ENCODE measurements at places on chromosomes 7 and 10.

DNA sequence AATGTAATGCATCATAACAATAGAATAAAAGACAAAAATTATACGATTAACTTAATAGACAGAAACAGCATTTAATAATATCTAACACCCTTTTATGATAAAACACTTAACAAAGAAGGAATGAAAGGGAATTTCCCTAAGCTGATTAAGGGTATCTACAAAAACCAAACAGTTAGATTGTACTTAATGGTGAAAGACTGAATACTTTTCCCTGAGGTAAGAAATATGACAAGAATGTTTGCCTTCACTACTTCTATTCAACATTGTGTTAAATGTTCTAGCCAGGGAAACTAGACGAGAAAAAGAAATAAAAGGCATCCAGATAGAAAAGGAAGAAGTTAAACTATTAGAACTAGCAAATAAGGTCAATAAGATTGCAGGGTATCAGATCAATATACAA, 276.9 kb downstream of the BAMBI start:
- DNase-seq: no peak

- DNase-seq: no peak
Measured at GRCh38 chr7:151844071-151844824, 32.7 kb downstream of the PRKAG2 start.

GRCh38 chr7:74202841-74203556, 6.8 kb upstream of the LAT2 start:
- DNase-seq: no peak

DNA sequence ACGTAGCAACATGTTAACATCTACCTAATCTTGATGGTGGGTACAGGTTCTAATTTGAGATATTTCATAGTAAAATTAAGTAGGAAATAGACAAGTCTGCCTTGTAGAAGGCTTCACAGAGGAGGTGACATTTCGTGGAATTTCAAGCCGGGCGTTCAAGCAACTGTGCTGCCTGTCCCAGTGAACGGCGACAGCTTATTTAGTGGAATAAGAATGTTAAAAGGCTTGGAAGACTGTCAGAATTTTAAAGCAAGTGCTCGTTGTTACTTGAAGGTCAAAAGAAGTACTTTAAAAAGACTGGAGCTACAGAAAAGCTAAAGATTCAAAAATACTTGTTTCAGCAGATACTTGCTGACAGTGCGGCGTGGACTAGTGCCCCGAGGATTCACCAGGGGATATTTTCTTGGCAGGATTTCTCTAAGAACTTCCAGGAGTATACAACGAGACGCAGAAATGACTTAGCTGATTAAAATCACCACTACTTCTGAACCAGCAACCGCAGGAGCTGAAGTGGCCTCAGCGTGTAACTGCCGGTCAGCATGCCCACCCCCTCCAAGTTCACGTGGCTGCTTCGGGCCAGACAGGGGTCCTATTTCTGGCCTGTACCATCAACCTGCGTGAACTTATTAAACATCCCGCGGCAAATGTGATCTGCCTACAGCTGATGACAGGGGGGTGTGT, 46.5 kb downstream of the CTBP2 start:
- DNase-seq: no peak

DNA sequence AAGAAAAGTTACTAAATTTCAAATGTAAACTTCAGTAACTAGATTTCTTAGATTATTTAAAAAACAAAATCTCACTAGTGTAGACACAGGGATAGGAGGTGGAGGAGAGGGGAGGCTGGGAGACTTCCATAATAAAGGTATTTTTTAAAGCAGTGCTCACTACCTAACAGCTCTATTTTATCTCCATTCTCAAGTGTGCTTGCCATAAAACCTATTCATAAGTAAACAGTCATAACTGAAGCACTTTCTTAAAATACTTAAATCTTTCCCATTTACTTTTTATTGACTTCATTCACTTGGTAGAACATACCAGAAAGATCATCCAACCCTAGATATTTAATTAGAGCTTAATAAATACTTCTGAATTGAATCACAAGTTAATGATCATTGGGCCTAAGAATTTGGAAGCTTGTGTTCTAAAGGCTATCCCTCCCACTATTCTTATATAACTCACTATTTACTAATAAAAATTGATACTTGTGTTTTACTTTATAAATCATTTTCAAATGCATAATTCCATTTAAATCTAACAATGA, 107.4 kb downstream of the SNX13 start:
- DNase-seq: no peak

- DNase-seq: no peak
Measured at GRCh38 chr10:32713560-32713959, 244.5 kb downstream of the ITGB1 start.

DNA sequence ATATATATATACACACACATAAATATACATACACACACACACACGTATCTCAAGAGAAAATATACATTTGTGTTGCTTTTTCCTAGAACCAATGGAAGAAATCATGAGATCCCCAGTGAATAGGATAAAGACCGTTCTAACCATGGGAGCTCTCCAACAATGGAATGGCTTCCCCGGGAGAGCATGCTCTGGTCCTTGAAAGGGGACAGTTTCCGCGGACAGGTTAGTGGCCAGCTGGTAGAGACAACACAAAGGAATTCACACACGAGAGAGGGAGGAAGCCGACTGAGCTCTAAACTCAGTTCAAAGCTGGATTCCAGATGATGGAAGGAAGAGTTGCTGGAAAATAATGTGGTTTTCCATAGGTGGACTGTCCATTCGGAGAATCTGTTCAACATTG, 72.7 kb downstream of the SLC37A3 start:
- no peak for DNase-seq

- DNase-seq: no peak
Measured at GRCh38 chr7:134699021-134699818, 52.6 kb downstream of the BPGM start.

DNA sequence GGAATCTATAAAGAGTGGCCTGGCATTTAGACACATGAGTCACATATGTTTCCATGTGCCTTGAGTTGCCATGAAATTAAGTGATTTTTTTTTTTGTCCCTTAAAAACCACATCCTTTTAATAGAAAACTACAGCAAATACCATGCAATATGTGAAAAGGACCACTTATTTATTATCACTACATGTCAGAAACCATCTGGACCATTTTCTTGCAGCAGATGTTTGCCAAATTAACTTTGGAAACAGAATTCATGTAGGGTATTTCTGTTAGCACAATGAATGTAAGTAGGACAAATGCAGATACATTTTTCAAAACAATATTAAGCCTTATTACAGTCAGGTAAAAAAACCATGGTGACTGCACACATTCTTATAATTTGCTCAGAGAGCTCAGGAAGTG, 230.6 kb downstream of the REEP3 start:
- peak; percentile 81 for DNase-seq

GRCh38 chr10:78456649-78457400, 423.2 kb downstream of the RPS24 start:
- no peak for DNase-seq

GRCh38 chr7:91660734-91661356, 219.7 kb downstream of the MTERF1 start:
- no peak for DNase-seq

DNA sequence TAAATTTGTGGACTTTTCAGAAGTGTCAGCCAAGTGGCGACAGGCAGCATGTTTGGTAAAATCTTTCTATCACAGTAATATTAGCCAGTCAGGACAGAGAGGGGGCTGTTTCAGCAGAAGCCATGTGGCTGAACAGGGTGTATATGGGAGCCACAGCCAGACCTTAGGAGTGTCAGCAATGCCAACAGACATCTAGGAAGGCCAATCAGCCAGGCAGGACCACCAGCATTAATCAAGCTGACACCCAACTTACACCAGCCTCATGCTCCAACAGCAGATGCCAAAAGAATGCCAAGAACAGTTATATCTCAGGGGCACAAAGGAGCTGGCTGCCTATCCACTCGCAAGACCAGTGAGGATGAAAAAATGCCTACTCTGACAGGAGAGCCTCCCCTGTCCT, 54.8 kb downstream of the RAPGEF5 start:
- DNase-seq: no peak

- no peak for DNase-seq
Measured at GRCh38 chr7:24763303-24763901, 6.1 kb upstream of the GSDME start.

DNA sequence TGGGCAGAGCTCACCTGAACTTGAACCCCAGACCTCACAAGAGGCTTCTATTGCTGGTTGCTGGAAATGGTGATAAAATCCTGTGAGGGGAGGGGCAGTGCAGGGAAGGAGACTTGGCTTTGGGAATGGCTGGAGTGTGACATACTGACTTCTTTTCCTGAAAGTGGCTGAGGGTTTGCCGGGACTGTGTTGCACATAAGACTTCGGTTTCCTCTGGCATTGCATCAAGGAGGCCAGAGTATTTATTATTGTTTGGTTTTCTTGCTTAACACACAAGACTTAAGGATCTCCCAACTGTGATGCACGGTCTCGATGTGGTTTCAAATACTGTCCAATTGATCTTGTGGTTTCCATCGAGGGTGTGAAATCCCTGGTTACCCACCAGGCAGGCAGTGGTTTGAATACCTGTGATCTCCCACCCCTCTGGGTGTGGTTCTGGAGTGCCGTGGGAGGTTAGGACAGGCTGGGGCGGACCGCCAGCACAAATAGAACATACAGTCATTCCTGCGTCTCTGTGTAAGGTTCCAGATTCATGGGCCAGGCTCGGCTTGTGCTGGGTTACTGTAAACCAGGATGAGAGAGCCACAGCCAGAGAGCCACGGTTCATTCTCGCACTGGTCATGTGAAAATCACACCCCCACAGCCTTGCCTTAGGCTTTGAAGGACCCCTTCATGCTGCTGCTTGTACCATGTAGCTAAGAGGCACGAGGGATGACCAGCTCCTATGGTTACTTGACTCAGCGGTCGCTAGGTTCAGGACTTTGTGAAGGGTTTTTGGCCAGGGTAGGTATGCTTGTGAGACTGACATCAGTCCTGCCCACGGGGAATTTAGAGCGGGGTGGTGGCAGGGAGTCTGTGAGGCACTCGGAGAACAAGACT, 39.2 kb downstream of the WBP1L start:
- DNase-seq: no peak

DNA sequence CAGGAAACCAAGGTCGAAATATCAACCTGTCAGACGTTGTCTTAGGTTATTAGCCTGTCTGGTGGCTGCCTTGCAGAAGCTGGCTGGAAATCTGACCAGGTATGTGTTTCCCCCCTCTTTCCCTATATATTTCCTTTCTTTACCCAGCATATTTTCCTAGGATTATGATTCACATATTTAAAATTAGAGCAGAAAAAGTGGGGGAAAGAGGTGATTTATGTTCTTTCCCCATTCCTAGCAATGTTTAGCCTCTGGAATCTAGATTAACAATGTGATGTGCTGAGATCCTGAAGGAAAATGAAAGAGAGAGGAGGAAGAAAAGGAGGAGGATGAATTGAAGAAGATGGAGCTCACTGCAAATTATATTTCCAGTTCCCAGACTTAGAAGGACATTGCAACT, 421.4 kb upstream of the AUTS2 start:
- no peak for DNase-seq

DNA sequence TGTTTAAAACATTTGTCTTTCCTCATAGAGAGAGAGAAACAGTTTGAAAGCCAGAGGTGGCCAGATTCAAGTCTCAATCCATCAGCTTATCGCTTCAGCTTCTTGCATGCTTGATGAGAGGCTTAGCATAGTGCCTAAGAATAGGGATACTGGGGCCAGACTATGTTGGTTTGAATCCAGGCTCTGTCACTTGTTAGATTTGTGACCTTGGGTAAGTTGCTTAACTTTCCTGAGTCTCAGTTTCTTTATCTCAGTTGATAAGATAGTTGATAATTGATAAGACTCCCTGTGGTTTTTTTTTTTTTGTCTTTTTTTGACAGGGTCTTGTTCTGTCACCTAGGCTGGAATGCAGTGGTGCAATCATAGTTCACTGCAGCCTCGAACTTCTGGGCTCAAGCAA, 12.1 kb upstream of the CDK6 start:
- no peak for DNase-seq

- no peak for DNase-seq
Measured at GRCh38 chr7:18754766-18755165, 259.2 kb downstream of the HDAC9 start.
